ENCODE measurements at places on chromosomes 11 and 22. TPM values are rescaled to one million over a fixed set of nuclear protein-coding genes. Genes with fewer than 3 reads are reported as not detected.

The SPA17 gene
- total RNA-seq, result 3.2 TPM

The PATE2 gene
- not detected for total RNA-seq

The PGA5 gene
- 0.12 TPM for total RNA-seq

The IGLL5 gene
- not detected for total RNA-seq

The GGT5 gene
- total RNA-seq, result not detected

The HPX gene
- total RNA-seq, result 0.63 TPM

The ASCL2 gene
- total RNA-seq, result 1.6 TPM

The MUC5AC gene
- not detected for total RNA-seq

The HOATZ gene
- total RNA-seq, result not detected

The TMEM191B gene
- 26.3 TPM for total RNA-seq

The FZD4 gene
- total RNA-seq, result 8.9 TPM

The TMEM132A gene
- total RNA-seq, result 51.9 TPM

The GPR83 gene
- total RNA-seq, result 0.17 TPM

The OR5AK2 gene
- not detected for total RNA-seq

The POU2AF1 gene
- total RNA-seq, result not detected

The ZNRF3 gene
- 28.9 TPM for total RNA-seq

The MUC6 gene
- not detected for total RNA-seq

The MYH9 gene
- total RNA-seq, result 204 TPM

The PRG3 gene
- total RNA-seq, result not detected

The OR4C46 gene
- total RNA-seq, result not detected

The DDIAS gene
- 53.0 TPM for total RNA-seq

The MICAL2 gene
- 1.4 TPM for total RNA-seq

The OR8G5 gene
- total RNA-seq, result not detected

The WNT11 gene
- total RNA-seq, result 3.0 TPM

The INPP5J gene
- 11.2 TPM for total RNA-seq

The UBE2L3 gene
- 70.1 TPM for total RNA-seq

The ASPHD2 gene
- total RNA-seq, result 10.0 TPM

The IGF2 gene
- total RNA-seq, result 0.70 TPM

The GAB4 gene
- total RNA-seq, result 1.5 TPM

The IFITM1 gene
- total RNA-seq, result 396 TPM

The ARHGAP8 gene
- 62.8 TPM for total RNA-seq

The SERPING1 gene
- total RNA-seq, result 42.3 TPM

The AMOTL1 gene
- total RNA-seq, result 18.7 TPM

The C11orf16 gene
- not detected for total RNA-seq

The DEPDC5 gene
- 19.7 TPM for total RNA-seq

The DNAJB7 gene
- total RNA-seq, result not detected

The SELENOO gene
- 21.3 TPM for total RNA-seq

The B3GAT1 gene
- total RNA-seq, result 28.3 TPM

The SCGB1A1 gene
- not detected for total RNA-seq

The DRD4 gene
- 1.0 TPM for total RNA-seq

The RBM14 gene
- 83.1 TPM for total RNA-seq

Data from GM23338 (cell line).